ENCODE measurements at places on chromosomes 1 and 21.

GRCh38 chr1:43484367-43484766 is 30.6 kb upstream of the HYI start:
- DNase-seq: no peak

GRCh38 chr1:50129201-50129600 is 20.5 kb downstream of the ELAVL4 start:
- DNase-seq: no peak

GRCh38 chr1:31936981-31937299 is 1.2 kb downstream of the PTP4A2 start:
- DNase-seq: no peak

- peak; percentile 75 for DNase-seq
Measured at GRCh38 chr1:93847811-93848288, 31.2 kb downstream of the DNTTIP2 start.

DNA sequence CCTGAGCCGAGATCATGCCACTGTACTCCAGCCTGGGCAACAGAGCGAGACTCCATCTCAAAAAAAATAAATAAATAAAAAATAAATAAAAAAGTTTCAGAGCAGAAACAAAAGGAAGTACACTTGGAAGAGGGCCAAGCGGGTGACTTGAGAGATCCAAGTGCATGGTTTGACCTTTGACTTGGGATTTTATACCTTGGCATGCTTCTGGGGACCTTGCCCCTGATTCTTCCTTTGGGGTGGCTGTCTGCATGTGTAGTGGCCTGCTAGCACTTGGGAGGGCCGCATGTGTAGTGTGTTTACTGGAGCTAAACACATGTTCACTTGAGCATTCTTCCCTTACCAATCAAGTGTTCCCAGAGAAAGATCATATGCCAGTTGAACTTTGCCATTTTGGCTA is 114.0 kb downstream of the DTL start:
- no peak for DNase-seq

DNA sequence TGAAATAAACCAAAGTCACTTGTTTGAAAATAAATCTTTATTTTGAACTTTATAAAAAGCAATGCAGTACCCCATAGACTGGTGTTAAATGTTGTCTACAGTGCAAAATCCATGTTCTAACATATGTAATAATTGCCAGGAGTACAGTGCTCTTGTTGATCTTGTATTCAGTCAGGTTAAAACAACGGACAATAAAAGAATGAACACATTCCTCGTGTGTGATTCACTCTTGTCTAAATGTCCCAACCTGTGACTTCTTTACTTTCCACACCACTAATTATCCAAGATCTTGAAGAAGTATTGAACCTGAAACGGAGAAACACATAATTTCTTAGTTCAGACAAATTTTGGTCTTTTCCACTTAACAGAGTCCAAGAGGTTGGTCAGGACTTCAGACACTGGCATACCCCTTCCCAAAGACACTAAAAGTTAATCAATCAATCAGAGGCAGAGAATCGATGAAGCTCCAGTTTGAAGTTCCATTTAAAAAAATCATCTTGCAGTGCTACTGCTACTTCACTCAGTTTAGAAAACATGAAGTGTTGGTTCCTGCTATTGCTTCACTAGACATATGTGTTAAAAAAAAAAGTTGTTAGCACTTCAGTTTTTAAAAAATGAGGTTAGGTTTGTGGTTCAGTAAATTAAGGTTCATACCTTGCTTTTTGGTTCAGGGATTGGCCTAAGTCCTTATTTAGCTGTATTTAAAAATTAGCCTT is 26.2 kb downstream of the ATP1B1 start:
- DNase-seq: no peak

DNA sequence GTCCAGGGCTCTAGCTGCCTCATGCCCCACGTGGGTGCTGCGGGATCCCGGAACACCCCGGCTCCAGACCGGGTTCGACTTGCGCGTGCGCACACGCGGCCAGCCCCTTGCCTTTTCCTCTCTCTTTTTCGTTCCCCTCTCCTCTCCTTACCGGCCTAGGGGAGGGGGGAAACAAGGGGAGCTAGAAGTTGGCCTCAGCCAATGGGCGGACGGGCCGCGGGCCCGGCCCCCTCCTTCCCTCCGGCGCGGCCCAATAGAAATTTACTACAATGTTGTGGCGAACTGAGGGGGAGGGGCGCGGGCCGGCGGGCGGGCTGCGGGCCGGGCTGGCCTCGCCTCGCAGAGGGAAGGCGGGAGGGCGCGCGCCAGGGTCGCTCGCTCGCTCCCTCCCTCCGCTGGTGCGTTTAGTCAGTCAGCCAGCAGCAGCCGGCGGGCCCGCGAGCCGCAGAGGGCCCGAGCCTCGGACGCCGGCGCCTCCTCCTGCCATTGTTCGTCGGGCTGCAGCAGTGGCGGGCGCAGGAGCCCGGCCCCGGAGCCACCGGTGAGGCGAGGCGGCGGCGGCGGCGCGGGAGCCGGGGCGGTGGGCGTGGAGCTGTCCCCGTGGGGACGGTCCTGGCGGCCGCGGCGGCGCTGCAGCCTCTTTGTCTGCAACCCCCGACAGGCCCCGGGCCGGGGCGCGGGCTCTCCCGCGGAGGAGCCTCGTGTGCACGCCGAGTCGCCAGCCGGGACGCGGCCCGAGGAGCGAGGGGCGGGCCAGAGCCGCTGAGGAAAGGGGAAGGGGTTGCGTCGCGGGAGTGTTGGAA is at the start of gene EPB41:
Gene EPB41, plus strand, starts transcription at position 342 of the 803 bp plus-strand sequence. CDS start 72,869 bp downstream, outside the sequence.
- peak; percentile 83 for DNase-seq

DNA sequence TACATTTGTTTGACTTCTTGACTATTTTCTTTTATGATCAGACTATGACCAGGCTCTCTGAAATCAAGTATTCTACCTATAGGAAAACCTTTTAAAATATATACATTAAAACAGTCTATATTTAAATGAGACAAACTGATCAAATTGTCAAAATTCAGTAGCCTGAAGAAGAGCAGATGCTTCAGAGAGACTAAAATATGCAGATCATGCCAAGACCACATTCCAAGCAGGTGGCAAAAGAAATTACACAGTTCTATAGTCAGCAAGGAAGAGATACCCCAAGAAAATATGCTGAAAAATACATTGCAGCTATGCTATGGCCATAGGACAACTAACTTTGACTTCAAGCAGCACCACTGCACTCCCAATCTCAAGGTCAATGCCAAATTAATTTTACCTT is 3.5 kb downstream of the LPGAT1 start:
- DNase-seq: no peak

DNA sequence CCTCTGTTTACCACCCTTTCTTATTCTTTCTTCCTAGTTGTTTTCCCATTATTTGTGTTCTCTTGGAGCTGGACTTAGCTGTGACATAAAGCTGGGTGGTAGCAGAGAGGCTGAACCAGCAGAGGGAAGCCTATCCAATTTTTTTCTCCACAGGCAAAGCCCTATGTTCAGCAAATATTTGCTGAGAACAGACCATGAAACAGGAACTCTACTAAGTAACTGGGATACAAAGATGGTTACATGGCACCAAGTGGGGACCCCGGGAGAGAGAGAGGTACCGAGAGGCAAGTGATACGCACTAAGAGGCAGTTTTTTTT is 6.6 kb downstream of the CFAP141 start:
- DNase-seq: no peak

DNA sequence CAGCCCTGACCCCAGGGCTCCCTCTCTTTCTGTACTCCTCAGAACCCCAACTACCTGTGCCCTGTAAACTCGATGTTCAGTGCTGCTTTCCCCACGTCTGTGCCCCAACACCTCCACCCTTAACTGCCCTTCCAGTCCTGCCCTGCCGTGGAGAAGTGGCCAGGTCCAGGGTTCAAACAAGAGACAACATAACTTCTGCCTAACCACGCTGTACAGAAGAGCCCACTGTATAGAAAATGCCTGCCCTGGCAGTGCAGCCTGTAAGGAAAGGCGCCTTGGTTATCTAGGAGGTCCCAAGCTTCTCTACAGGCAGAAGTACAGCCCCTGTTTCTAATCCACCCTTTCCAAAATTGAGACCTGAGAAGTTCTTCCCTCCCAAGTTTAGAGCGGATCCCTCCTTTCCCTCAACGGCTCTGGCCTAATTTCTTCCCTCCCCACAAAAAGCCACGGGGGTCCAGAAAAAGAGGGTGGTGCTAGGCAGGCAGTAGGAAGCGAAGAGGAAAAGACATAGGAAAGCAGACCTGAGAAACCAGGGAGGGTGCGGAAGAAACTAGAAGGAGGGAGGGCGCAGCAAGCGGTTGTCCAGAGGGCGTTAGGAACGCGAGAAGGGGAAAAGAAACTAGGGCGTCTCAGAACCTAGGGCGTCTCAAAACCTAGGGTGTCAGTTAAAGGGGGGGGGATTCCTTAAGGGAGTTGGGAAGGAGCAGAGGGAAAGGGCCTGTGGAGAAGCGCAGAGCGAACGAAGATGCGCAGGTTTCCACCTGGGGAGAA is 3.2 kb downstream of the DMRTA2 start:
- no peak for DNase-seq

GRCh38 chr1:197745911-197746310 is 29.4 kb downstream of the DENND1B start:
- no peak for DNase-seq

GRCh38 chr1:119083479-119083878 is 57.0 kb downstream of the WARS2 start:
- DNase-seq: no peak

GRCh38 chr1:14363707-14364413 is 234.6 kb upstream of the KAZN start:
- DNase-seq: no peak

- DNase-seq: no peak
Measured at GRCh38 chr21:44487831-44488230, 32.5 kb downstream of the LRRC3 start.

- no peak for DNase-seq
Measured at GRCh38 chr1:175826705-175827104, 83.3 kb upstream of the TNR start.

GRCh38 chr21:18549214-18549905 is 145.8 kb upstream of the TMPRSS15 start:
- DNase-seq: no peak

- DNase-seq: no peak
Measured at GRCh38 chr1:6888268-6888667, 103.0 kb downstream of the CAMTA1 start.

- no peak for DNase-seq
Measured at GRCh38 chr1:182575540-182576149, 13.4 kb downstream of the RNASEL start.

- no peak for DNase-seq
Measured at GRCh38 chr1:56429288-56429687, 150.1 kb downstream of the PLPP3 start.

DNA sequence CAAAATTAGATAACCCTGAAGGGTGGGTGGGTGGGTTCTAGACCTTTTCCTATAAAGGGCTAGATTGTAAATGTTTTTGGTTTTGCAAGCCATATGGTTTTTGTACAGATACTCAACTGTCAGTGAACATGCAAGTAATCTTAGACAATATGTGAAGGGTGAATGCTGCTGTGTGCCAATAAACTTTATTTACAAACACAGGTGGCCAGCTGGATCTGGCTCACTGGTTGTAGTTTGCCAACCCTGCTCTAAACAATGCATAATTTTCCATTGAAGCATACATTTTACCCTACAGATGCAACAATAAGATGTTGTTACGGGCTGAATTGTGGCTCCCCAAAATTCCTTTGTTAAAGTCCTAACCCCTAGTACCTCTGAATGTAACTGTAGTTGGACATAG is 18.6 kb upstream of the TARBP1 start:
- no peak for DNase-seq

DNA sequence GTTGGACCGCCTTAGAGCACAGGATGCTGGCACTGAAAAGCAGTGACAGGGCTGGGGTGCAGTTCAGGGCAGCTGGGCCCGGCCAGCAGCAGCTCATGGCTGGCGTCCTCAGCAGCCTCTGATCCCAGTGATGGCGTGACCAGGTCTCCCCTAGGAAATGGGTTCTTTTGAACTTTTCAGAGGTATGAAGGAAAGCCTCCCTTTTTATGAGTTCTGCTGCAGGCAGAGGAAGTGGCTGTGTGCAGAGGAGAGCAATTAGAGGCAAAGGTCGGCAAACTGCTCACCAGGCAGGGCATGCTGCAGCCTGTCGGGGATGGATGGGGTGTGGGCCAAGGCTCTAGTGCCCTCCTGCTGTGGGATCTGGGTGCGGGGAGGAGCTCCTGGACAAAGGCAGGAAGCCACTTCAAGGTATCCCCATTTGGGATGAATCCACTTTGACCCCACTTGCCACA is 45.6 kb upstream of the RAB4A start:
- DNase-seq: no peak

GRCh38 chr1:176183618-176184017 is 23.5 kb downstream of the COP1 start:
- DNase-seq: no peak

- DNase-seq: no peak
Measured at GRCh38 chr1:6223617-6224016, 12.1 kb downstream of the ICMT start.

DNA sequence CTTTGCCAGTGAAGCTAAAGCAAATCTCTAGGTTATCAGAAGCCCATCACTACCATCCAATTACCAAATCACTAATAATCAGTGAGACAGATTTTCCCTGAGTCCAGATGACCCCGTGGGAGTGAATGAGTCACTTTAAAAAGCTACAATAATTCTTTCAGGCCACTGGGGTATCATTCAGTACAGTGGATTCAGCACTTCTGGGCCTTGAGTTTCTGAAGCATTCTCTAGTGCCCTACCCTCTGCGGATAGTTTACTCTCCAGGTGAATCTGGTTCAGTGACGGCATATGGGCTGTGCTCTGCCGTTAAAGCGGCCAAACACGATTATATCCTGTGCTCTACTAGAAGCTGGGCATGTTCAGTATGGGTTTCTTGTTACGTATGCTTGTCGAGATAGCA is 26.1 kb downstream of the NR5A2 start:
- no peak for DNase-seq

- no peak for DNase-seq
Measured at GRCh38 chr1:177780096-177780700, 189.7 kb downstream of the SEC16B start.

DNA sequence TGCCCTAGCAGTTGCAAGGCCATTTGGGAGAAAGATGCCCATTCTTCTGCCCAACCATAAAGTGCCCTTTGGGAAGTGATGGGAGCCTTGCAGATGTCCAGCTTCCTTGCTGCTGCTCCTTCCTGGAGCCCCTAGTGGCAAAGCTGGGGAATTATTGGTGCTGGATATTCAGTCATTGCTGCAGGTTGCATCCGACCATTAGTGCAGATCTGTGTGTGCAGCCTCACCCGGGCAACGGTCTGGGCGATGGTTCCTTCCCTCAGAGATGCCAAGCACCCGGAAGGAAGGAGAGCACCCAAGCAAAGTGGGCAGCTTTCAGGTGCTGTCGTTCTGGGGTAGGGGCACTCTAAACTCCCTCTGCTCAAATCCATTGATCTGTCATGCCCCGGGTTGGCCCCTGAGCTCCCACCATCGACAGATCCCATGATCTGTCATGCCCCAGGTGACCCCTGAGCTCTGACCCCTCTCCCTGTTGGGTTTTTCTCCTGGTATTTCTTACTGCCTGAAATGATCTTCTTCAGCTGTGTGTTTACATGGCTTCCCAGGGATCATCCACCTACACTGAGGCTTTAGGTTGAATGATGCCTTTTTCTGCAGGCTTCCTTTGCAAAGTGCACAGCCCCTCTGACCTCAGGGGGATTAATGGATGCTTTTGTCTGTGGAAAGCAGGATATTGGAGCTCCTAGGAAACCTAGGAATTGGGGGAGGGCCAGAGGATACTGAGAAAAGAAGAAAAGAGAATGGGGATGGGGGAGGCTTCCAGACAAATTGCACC is 467.5 kb downstream of the PTPRU start:
- DNase-seq: no peak

Data from anterior cingulate cortex (tissue), 58 donors.